Natural killer cell (primary cell): ENCODE measurements at places on chromosomes 1 and 21.

DNA sequence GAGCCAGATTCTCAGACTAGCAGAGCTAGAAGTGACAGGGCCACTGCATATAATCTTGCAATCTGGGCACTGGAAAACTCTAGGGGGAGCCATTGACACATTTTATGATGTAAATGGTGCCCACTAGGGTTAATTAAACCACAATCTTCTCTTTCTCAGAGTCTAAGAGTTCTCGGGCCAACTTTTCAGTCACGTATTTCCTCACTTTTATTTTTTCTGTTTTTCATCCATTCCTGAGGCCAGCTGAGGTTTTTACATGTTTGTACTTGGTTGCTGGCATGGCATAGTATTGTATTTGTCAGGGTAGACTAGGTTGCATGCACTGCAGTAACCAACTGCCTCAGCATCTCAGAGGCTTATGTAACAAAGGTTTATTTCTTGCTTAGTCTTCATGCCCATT is 138.2 kb downstream of the ZNF326 start:
- DNase-seq, result no peak

GRCh38 chr1:166080967-166081870 is 85.6 kb downstream of the FAM78B start:
- DNase-seq, result no peak

- no peak for DNase-seq
Observed at GRCh38 chr1:91827087-91827458, 58.9 kb downstream of the TGFBR3 start.

- no peak for DNase-seq
Observed at GRCh38 chr1:94068999-94069918, 51.7 kb downstream of the ABCA4 start.

DNA sequence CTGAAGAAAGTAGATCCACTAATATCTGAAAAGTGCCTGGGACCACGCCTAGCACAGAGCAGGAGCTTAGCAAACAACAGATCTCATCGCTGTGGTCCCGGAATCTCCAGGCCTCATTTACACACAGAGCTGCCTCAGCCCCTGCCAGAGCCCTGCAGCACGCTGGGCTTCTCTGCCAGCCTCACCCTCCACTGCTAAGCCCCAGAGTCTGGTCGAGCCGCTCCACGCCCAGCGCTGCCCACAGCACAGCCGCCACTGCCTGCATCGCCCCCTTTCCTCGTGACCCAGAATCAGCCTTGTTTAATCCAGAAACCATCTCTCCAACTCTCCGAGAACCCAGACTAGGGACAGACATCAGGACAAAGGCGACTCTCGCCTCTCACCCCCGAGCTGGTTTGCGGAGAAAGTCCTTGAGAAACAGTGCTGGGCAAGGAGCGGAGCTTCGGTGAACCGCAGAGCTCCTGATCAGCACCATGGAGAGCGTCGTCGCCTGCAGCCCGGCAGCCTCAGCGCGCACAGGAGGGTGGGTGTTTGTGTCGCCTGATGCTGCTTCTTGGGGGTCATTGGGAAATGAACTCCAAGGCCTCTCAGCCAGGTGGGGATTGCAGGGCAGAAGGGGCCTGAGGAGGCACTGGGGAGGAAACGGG is 145.1 kb downstream of the NPHP4 start:
- no peak for DNase-seq

DNA sequence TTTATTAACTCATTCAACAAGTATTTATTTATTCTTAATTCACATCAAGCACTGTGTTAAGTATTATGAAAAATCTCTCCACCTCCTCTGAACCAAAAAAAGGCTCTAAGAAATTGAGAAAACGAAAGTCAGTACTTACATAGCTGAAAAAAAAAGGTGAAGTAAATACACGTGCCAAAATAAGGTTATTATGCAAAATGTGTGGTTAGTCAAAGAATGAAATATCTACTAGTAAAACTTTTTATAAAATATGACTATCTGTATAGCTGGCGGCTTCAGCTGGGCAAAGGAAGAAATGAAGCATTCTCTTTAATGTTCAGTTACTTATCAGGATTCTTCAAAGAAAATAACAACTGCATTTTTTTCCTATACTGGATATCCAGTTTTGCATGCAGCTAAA is 35.5 kb upstream of the ASPM start:
- DNase-seq, result no peak

DNA sequence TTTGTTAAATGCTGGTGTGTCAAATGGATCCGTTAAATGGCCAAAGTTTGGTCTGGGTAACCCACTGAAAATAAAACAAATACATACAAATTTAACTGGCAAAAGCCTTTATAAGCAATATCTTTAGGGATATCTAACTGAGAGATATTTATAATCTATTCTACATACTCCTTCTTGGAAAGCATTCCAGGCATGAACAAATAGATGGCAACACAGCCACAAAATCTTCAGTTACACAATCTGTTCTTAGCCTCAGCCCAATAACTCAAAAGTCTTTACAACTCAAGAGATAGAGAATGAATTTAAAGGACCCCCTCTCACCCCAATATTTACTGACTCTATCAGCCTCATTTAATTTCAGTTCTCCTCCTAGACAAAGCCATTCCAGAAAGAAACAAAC is 58.7 kb downstream of the NRDC start:
- DNase-seq, result no peak
